T-cell (primary cell): ENCODE measurements at places on chromosomes 13 and 19. TPM values are rescaled to one million over a fixed set of nuclear protein-coding genes. Genes with fewer than 3 reads are reported as not detected.

- H3K4me1 ChIP-seq, result peaks cover 53% of the 10 kb centered on the region
- H3K36me3 ChIP-seq, result peaks cover 22% of the 10 kb centered on the region
- H3K27ac ChIP-seq, result peak overlapping the region; percentile 91
Measured at GRCh38 chr19:1270213-1270853, 1.2 kb downstream of the CIRBP start.

Gene PEX11G
- 0.35 TPM for total RNA-seq

GRCh38 chr19:38039966-38040365, 133.0 kb downstream of the SIPA1L3 start:
- DNase-seq, result no peak
- H3K27me3 ChIP-seq, result no peaks in the 10 kb centered on the region
- H3K36me3 ChIP-seq, result no peaks in the 10 kb centered on the region
- no peak overlapping the region for H3K4me3 ChIP-seq
- H3K27ac ChIP-seq, result no peak overlapping the region

Gene ARRDC5
- total RNA-seq, result 21.7 TPM

DNA sequence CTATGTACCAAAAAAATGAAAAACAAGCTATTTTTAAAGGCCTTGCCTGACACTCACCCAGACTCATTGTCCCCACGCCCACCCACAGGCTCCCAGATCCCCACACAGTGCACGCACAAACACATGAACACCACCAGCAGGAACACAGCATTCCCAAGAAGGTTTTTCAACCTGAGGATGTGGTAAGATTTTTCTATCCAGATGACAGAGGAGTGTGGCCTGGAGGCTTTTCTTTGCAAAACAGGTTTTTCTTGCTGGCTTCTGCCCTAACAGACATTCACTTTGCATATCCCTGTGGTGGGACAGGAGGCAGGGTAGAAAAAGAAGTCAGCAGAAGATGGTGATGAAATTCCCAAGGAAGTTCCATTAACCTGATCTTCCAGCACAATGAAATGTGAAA, 97.8 kb downstream of the KLF12 start:
- no peak overlapping the region for H3K27ac ChIP-seq
- peaks cover 6% of the 10 kb centered on the region for H3K4me1 ChIP-seq
- DNase-seq, result no peak
- no peak overlapping the region for H3K4me3 ChIP-seq
- H3K36me3 ChIP-seq, result no peaks in the 10 kb centered on the region

DNA sequence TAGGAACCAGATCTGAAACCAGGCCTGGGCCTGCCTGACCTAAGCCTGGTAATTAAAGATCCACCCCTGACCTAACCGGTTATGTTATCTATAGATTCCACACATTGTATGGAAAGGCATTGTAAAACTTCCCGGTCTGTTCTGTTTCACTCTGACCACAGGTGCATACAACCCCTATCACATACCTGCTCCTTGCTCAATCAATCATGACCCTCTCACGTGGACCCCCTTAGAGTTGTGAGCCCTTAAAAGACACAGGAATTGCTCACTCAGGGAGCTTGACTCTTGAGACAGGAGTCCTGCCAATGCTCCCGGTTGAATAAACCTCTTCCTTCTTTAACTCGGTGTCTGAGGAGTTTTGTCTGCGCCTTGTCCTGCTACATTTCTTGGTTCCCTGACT, 27.3 kb upstream of the ZNF562 start:
- no peak overlapping the region for H3K4me3 ChIP-seq
- H3K27ac ChIP-seq, result no peak overlapping the region
- no peaks in the 10 kb centered on the region for H3K4me1 ChIP-seq
- no peak for DNase-seq
- no peaks in the 10 kb centered on the region for H3K36me3 ChIP-seq
- H3K27me3 ChIP-seq, result no peaks in the 10 kb centered on the region
